GM04503 (cell line): ENCODE measurements at places on chromosomes 3 and 15.

DNA sequence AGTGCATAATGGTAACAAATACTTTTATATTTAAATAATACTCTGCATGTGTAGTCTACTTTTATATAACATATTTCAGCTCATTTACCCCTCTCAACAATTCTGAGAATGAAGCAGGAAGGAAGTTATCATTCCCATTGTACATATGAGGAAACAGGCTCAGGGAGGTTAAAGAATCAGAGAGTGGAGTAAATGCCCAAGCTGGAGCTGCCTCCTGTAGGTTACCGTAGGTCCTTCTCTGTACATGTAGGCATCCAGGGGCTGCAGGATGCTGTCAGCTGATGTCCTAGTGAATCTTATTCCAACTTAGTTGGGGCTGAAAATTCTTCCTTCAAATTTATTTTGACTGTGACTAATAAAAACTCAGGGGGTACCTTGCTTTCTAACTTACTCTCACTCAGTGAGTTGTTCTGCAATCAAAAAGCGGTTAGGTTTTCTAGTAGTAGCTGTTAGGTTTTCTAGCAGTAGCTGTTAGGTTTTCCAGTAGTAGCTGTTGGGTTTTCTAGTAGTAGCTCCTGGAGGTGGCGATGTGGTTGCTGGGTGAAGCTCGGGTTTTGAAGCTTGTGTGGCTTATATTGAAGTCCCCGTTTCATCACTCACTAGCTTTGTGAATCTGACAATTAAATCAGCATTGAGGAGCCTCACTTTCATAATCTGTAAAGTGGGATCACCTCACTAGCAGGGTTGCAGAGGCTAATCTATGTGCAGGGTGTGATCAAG, 357.0 kb downstream of the NR2F2 start:
- DNase-seq: no peak

GRCh38 chr3:4997946-4998345, 18.7 kb downstream of the BHLHE40 start:
- no peak for DNase-seq

DNA sequence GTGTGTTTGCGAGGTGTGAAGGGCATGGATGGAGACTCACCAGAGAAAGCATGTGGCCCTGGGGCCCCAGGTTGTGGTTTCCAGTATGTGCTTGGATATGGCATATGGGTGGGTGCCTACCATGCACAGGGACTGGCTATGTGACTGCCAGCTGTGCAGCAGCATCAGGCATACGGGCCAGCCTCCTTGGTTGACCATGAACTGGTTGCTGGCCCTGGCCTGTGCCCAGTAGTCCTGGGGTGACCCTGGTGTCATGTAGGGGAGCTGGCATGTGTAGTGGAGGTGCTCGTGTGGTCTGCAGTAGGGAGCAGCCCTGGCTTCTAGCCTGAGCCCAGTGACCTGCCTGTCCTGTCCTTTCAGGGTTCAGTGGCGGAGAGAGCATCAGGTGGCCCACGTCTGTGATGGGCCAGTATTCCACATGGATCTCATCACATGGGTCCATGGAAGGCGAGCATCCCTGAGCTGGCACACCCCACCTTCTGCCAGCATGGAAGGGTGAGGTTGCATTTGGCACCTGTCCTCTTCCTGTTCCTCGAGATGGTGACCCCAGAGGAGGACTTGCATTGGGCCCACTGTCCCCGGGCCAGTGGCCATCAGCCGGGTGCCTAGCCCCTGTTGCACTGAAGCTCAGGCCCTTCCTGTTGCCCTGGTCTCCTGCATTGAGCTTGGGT, 228.9 kb downstream of the SNRPN start:
- DNase-seq: no peak

DNA sequence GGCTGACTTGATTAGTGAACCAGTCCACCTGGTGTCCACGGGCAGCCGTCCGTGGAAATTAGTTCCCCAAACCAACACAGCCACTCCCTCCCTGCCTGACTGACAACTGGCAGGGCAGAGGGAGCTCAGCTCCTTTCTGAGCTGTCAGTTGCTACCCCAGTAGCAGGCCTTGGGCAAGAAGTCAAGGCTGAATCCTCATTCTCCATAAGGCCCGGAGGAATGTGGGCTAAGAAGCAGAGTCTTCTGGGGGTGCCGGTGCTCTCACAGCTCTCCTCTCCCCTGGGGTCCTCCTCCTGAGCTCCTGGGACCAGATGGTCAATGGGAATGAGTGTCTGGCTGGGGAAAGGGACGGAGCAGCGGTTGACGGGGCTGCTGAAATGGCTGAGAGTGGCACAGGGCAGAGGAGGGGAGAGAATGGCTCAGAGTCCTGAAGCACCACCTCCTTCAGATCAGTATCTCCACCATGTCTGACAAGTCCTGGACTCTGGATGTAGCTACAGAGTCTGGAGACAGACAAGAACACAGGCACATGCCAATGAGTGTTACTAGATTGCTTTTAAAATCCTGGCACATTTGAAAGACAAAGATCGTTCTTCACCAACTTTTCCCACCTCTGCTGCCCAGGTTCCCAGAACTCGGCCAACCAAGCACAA, 16.9 kb downstream of the AMOTL2 start:
- no peak for DNase-seq

- peak; percentile 13 for DNase-seq
Observed at GRCh38 chr15:89971592-89971997, 29.5 kb upstream of the ZNF710 start.

DNA sequence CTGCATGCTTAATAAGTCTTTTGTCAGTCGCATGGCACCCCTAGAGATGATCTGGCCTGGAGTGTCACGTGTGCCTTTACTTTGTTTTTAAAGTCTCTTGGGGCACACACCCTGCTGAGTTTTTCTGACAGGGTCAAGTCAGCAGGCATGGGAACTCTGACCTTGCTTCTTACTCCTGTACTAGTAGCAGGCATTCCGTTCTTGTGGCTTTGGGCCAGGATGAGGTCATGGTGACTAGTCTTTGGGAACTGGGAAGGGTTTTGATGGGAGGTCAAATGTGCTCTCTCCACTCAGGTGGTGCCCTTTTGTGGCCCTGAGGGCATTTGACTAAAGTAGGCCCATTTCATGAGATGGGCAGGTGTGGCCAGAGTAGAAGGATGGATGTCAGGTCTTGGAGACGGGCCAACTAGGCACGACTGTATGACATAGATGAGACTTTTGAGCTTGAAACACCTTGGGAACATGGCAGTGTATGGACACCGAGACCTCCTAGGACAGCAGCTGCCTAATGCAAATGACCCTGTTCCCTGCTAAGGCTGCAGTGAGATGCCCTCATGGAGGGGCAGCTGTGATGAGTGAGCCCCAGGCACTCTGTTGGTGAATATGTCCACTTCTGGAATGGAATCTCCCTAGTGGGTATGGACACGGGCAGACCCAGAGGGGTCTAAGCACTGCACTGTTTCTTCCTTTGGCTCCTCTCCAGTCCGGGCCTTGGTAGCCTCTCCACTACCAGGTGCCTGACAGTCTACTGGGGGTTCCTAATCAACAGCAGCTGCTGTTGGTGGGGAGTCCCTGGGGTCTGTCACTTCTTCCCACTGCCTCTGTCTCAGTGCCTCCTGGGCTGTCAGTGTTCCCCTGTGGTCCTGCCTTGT, 16.4 kb downstream of the SRPRB start:
- peak; percentile 44 for DNase-seq

GRCh38 chr3:12170207-12170606, 11.5 kb upstream of the TIMP4 start:
- no peak for DNase-seq

DNA sequence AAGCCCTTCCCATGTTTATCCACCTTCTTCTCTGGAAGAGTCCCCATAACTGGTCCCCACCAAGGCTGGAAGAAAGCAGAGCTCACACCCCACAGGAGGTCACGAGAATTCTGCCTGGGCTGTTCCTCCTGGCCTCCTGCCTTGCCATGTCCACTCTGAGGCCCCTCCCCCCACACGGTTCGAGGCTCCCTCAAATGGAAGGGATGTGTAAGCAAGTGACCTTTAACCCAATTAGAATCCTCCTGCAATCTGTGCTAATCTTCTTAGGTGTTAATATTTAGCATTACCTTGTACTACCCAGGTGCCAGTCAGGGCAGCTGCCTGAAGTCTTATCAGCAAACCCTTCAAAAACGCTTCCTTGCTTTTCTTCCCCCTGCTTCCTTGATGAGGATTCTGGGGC, 32.4 kb upstream of the DYNC1LI1 start:
- DNase-seq: no peak

- no peak for DNase-seq
Observed at GRCh38 chr3:19074257-19074900, 73.9 kb upstream of the KCNH8 start.

DNA sequence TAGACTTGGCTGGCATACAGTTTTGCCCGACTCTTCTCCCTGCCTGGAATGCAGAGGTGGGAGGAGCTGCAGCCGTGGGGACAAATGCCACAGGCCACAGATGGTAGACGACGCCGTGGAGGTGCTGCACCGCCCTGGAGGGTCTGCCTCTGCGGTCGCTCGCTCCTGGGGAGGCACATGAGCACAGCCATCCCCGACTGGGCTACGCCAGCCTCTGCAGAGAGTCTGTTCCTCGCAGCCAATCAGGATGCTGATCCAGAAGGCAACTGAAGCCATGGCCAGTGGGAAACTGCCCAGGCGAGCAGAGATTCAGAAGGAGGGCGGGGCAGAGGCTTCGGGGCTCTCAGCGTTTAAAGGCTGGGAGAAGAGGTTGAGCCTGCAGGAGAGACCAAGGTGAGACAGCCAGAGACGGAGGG, 11.9 kb upstream of the LRRC15 start:
- DNase-seq: no peak

DNA sequence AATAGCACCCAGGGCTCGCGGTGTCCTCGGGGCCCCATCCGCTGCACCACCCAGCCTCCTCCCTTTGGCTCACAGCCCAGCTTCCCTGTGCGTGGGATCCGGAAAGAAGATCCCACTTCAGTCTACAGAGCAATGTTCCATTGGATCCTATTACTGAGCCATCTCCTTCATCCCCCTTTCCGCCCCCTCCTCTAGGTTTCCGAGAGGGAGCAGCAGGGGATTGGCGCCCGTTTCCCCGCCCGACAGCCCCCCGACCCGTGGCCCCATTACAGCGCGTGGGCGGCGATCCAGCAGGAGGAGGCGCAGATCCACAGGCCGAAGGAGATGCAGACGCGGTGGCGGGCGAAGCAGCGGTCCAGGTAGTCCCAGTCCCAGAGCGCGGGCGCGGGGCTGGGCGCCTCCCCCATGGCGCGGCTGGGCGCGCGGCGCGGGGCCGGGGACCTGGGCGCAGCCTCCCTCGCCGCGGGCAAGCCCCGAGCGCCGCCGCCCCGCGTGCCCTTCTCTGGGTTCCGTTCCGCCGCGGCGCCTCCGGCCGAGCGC, 340 bp downstream of the TMEM44 start:
- no peak for DNase-seq

DNA sequence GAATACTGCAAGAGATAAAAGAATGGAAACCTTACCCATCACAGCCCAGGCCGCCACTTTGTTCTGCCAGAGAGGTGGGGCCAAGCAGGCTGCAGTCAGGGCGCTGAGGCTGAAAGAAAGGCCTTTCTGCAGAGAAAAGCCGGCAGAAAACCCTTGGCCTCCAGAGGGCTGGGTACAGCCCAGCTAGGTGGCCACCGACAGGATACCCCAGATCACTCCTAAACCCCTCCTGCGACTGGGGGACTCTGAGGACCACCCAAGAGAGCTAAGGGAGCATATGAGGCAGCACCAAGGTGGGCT, 69.3 kb downstream of the SMAD6 start:
- DNase-seq: no peak

DNA sequence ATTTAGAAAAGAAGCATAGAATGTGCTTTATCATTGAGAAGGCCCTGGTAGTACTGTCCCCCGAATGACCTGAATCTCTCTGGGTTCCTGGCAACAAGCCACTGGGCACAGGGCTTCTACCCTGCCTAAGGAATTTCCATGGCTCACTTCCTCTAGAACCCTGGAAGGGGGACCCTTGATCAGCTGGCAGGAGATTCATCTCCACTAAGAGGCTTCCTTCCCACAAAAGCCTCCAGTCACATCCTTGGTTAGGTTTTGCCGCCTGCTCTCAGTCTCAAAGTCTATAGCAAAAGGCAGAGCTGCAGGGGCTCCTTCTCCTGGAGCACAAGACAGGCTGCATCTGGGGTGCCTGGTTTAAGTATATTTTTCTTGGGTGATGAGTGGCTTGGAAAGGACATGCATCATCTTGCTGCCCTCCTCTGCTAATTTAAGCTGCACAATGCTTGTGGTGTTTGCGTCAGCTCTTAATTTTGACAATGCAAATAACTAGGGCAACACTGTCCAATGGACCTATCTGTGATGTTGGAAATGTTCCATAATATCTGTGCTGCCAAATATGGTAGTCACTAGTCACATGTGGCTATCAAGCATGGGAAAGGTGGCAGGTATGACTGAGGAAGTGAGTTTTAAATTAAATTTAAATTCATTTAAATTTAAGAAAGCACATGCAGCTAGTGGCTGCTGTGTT, 33.4 kb upstream of the RARRES1 start:
- no peak for DNase-seq

DNA sequence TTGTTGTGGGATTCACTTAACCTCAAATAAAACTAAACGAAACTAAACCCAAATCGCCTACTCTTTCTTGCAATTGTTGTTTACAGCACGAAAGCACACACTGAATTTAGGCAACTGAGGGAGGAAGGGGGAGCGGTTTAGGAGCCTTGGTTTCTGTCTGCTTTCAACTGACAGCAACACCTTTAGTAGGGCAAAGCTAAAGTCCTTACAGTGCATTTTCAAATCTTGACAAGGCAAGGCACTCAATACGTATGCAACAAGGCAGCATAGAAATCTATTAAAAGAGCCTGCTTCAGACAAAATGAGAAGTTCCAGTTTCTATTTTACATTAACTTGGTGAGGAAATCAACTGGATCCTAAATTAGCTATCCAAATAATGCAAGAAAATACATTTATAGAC, 174.6 kb downstream of the CHST2 start:
- no peak for DNase-seq

GRCh38 chr3:178117641-178118040, 418.6 kb upstream of the KCNMB2 start:
- DNase-seq: no peak

- peak; percentile 4 for DNase-seq
Observed at GRCh38 chr3:116863822-116864589, 154.4 kb downstream of the TUSC7 start.

DNA sequence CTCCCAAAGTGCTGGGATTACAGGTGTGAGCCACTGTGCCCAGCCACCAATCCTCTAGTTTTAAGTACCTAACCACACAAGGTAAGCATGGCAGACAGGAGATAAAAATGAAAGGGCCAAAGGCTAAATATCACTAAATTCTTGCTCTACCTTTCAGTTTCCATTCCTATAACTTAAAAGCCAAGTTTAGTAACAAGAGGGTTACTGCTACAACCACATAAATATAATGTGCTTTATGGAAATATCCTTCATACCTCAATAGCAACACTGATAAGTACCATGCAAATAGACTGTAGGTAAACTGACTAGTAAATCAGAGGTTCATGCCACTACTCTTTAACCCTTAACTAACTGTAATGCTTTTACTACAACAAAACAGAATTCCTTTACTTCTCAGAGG, 38.7 kb upstream of the MUC13 start:
- DNase-seq: no peak

- DNase-seq: no peak
Observed at GRCh38 chr3:190208196-190208595, 87.5 kb upstream of the P3H2 start.

DNA sequence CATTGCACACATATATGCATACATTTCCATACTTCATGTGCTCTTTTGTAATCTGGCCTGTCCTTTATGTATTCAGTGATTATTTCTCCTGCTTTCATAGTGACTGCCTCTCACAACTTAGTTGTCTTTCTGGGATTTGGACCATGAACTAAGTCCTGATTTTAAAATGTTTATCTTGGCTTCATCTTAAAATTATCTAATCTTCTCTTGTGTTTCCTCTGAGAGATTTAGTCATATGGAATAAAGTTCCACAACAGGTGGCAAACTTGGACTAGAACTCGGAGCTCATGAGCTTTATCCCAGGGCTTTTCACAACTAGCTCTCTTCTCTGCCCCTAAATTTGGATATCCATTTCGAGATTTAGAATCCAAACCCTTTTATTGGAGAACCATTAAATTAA, 44.3 kb downstream of the U2SURP start:
- no peak for DNase-seq
